ENCODE measurements at places on chromosomes 12 and 14. TPM values are rescaled to one million over a fixed set of nuclear protein-coding genes. Genes with fewer than 3 reads are reported as not detected.

DNA sequence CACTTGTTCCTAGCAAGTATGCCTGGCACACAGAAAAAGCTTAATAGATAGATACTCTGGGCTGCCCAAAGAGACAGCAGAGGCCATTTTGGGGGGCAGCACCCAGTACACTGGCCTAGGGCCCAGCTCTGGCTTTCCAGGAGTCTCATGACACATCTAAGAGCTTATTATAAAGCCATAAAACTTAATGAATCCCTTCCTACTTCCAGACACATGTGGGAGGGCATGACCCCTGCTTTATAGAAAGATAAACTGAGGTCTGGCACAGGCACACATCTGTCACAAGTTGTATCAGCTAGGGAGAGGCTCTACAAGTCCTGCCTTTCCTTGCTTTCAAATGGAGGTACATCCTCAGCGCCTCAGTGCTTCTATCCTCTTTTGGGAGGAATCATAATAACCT is 27.1 kb downstream of the FMNL3 start:
- no peak for DNase-seq

Gene CMA1
- total RNA-seq = not detected

DNA sequence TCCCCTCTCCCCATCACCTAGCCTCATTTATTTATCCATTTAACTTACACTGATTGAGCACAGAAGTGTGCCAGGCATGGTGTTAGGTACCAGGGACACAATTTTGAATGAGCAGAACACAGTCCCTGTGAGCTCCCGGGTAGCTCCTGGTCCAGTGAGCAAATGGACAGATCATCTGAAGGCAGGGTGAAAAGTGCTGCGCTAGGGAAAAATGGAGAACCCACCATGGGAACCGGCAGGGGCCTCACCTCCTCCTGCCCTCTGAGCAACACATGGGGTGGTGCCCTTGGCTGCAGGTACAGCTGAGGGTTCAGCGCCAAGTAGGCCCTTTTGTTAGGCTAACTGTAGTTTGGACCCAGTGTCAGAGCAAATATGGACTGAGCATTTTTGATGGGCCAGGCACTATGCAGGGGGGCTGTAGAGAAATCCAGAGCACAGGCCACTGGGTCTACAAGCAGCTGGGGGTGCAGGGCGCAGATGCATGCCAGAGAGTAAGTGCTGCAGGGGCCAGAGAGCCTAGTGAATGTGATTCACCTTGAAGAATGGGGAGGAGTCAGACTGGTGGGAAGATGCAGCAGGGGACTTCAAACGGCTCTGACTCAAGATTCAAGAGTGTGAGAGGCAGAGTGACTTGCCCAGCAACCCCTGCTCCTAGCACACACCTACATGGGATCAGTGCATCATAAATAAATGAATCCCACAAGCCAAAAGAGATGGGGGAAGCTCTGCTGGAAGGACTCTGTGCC is 28.2 kb downstream of the LTBP2 start:
- DNase-seq = no peak

DNA sequence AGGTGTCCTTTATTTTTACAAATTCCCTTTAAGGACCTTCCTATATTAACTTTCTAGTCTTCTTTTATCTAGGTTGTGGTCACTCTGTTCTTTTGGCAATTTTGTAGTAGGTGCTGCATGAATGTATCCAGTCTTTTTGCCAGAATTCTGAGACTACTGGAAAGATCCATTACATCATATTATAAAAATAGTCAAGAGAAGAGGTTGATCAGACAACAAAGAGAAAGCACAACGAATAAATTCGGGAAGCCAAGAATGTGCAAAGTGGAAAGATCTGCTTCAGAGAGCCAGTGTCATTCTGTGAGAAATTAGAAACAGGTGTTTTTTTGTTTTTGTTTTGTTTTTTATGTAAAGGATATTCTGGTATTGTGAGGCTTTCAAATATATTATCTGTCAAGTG is 15.8 kb upstream of the SLC16A7 start:
- no peak for DNase-seq

GRCh38 chr14:30210630-30211029 is 283.0 kb upstream of the PRKD1 start:
- DNase-seq = no peak

- DNase-seq = no peak
Observed at GRCh38 chr12:93016752-93017350, 87.8 kb upstream of the EEA1 start.

DNA sequence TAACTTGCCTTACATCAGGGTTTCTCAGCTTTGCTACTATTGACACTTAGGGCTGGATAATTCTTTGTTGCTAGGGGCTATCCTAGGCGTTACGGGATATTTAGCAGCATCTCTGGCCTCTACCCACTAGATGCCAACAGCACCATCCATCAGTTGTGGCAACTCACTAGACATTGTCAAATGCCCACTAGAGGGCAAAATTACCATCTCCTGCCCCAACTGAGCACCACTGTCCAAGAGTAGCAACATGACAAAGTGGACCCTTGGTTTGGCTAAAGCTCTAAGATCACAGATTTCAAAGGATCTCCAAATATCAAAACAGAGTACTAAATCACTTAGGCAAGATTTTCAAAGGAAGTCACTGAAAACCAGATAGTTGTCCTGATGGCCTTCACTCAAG is 251.7 kb upstream of the TBX3 start:
- no peak for DNase-seq

DNA sequence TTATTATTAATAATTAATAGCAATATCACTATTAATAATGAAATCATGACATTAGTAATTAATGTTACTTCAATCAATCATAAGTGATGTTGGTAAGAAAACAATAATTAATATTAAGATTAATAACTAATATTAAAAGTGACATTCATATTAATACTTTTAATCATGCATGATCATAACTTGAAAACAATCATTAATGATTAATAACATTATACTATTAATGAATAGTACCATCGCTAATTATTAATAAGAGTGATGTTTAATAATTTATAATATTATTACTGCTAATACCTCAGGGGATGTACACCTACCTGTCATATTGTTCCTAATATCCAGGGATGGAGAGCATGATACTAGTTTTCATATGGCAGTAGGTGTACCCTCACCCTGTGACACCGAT is 10.0 kb upstream of the CLEC6A start:
- no peak for DNase-seq

- no peak for DNase-seq
Observed at GRCh38 chr12:65414526-65414925, 136.0 kb downstream of the MSRB3 start.
